ENCODE measurements at places on chromosomes 5 and 9.
A peak's percentile ranks its signal among the peaks of the same experiment; 100 is the strongest.

GRCh38 chr5:54315736-54316528 lies 5.6 kb upstream of the ARL15 start:
- DNase-seq: no peak

GRCh38 chr5:141039517-141039916 lies 11.7 kb upstream of the PCDHB1 start:
- DNase-seq: peak; percentile 57

DNA sequence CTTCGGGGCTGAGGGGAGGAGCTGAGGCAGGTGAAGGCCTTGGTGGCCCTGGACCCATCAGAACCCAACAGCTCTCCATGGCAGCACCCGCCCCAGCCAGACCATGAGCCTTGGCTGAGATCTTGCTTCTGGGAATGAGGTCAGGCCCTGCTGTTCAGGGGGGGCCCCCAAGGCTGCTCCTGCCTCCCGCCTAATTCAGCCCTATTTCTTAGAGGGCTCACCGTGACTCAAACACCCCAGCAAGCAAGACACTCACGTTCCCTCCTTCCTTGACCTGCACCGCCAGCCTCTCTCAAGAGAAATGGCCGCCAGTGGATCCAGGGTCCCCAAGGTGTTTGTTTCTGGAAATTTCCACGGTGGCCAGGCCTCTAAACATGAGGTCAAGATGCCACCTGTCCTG lies 61.4 kb upstream of the PPP1R26 start:
- DNase-seq: no peak

DNA sequence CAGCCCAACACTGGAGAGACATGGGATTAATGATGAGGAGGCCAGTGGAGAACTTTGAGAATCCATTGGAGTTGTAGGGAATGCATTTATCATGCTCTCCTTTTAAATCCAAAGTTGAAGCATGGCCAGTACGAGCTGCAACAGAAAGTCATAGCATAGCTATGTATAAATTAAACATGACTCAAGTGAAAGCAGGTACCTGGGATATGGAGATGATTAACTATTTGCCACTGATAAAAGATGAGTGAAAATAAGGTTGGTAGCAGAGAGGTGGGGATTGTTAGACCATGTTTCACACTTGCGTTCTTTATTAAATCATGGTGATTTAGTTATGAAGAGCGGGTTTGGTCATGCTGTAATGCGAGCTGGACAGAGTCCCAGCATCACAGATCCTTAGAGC lies 189.6 kb downstream of the ARHGEF28 start:
- no peak for DNase-seq

DNA sequence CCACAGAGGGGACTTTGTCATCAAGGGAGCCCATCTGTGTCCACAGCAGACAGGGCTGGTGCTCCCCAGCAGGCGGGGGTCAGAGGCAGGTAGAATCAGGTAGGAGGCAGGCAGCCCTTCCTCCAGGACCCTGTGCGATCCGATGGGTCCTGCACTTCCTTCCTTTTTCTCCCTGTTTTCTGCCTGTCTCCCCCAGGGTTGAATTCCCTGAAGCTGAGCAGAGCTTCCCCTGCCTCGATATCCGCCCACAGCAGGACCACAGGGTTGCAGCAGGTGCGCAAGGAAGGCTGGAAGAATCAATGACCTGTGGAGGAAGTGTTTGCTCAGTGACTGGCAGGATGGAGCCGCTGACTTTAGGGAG lies 69.2 kb downstream of the MRPL36 start:
- no peak for DNase-seq

DNA sequence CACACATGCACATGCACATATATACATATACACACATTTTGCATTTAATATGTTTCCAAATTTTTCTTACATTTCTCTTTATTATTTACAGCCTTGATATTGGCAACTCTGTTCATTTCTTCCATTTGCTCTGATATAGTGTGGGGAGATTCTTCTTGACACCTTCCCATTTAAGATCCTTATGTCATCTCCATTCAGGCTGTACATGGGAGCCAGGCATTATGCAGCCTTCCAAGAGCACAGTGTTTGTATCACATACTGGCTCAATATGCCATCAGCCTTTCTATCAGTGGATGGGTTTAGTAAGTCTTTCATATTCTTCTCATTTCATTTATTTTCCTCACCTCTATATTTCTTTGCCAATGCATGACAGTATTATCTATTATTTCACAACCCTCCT lies 372.3 kb upstream of the FTMT start:
- DNase-seq: no peak

GRCh38 chr9:36728651-36729520 lies 156.2 kb downstream of the MELK start:
- DNase-seq: peak; percentile 51

DNA sequence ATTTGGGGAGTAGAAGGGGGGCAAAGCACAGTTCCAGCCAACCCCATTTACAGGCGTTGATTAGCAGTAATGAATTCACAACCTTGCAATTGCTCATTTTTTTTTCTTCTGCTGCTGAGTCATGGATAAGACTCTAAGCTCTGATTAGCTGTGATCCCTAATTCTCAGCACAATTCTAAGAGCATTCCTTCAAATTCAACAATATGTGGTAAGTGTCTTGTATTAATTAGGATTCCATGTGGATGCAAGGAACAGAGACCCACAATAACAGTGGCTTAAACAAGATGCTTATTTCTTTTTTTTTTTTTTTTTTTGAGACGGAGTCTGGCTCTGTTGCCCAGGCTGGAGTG lies 133.4 kb downstream of the PALM2AKAP2 start:
- DNase-seq: no peak

- DNase-seq: no peak
These were observed 22.9 kb upstream of the GLRX start for GRCh38 chr5:95845391-95845790.

DNA sequence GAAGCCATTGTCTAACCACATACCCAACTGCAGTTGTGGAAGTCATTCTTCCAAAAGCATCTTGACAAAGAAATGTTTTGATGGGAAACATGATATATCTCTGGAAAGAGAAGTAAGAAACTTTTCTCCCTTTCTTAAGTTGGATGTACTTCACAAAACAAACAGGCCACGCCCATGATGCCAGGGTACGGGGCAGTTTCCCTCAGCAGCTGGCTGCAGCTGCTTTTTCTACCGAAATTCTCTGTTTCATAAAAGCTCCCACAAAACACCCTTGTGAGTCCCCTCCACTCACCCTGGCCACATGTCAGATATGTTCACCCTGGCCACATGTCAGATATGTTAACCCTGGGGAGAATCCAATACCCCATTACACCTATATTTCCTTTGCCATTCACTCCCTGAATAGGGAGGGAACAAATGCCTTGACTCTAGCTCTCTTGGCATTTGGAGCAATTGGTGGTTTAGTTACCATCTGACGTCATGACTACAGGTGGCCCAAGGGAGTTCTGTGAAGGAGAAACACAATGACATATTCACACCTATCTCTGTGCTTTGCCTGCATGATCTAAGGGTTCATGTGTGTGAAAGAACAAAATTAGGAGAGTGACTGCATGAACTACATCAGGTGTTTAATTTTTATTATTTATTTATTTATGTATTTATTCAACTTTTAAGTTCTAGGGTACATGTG lies 103.0 kb downstream of the AOPEP start:
- DNase-seq: no peak

DNA sequence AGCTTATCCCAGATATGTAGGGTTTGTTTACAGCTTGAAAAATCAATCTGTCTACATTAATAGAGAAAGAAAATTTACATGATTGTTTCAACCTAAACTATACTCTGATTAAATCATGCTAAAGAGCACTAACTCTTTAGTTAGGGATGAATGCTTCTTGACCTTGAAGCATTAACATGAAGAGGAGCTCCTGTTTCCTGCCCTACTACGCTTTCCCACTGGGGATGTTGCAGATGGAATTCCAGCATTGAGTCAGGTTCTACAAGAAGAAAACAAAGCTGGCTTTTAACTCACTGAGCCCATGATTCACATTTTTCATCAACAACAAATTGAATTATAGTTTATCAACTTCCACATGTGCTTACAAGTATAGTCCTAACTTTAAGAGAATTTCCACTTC lies 471.3 kb downstream of the TMEM232 start:
- DNase-seq: no peak
